ENCODE measurements at places on chromosomes 1 and 21.
A peak's percentile ranks its signal among the peaks of the same experiment; 100 is the strongest.

- no peak for DNase-seq
These were observed 155.3 kb downstream of the DISC1 start for GRCh38 chr1:231781892-231782291.

- DNase-seq, result no peak
These were observed 36.4 kb downstream of the SMG7 start for GRCh38 chr1:183508694-183509093.

GRCh38 chr1:29806646-29807319 lies 570.5 kb downstream of the PTPRU start:
- no peak for DNase-seq

DNA sequence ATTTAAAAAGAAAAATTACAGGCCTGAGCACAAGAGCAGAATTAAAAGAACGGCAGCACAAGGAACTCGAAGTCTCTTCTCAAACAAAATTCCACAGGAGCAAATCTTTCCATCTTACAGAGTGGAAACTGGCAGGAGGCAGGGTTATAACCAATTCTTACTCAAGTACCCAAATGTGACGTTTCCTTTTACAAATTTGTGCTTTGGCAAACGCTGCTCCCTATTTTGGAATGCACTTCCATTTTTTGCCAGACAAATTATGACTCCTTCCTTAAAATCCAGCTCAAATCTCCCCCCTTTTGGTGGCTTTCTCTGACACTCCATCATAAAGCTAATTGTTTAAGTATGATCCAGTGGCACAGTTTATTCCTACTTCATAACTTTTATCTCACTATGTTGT lies 7.8 kb downstream of the ERI3 start:
- DNase-seq, result no peak

- no peak for DNase-seq
These were observed 93.4 kb upstream of the CASZ1 start for GRCh38 chr1:10889650-10890353.

GRCh38 chr1:149972547-149972946 lies 35.9 kb upstream of the MTMR11 start:
- no peak for DNase-seq

DNA sequence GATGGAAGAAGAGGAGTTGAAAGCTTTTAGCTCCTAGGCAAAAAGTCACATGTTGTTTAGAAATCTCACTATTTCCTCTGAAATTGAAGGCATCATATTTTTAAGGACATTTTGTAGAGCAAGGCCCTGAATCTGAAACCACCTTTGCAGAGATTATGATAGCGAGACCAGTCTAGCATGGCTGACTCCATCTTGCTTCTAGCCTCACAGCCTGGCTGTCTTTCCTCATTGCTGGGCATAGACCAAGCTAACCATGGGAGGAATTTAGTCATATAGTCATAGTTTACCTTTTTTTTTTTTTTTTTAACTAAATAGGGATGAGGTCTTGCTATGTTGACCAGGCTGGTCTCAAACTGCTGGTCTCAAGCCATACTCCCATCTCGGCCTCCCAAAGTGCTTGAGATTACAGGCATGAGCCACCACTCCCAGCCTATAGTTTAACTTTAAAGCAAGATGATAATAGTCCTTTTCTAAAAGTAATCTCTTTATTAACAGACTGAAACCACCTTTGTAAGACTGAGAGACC lies 42.2 kb upstream of the ZNF326 start:
- no peak for DNase-seq

DNA sequence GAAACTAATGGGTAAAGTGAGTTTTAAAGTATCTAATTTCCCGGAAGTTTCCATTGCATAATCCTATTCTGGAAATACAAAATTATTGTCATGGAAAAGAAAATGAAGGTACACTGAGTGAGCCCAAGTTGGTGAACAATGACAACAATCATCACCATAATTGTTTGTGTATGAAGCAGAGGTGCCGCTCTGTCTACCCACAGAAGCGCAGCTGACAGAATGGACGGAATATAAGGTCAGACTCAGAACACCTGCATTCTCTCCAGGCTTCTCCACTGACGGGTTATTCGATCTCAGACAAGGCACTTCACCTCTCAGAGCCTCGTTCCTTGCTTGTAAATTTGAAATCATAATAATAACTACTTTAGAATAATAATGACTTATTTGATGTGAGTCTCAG lies 99.1 kb upstream of the NGF start:
- no peak for DNase-seq

- no peak for DNase-seq
These were observed 1359.1 kb upstream of the ADGRL2 start for GRCh38 chr1:80441664-80442063.

GRCh38 chr1:3028531-3029282 lies 7.4 kb downstream of the ACTRT2 start:
- DNase-seq, result no peak

- DNase-seq, result no peak
These were observed 91.5 kb downstream of the MRPL37 start for GRCh38 chr1:54291276-54292001.

- DNase-seq, result no peak
These were observed 23.7 kb downstream of the RWDD3 start for GRCh38 chr1:95257758-95258157.

GRCh38 chr1:208113011-208113410 lies 131.2 kb downstream of the PLXNA2 start:
- no peak for DNase-seq

- peak; percentile 43 for DNase-seq
These were observed 648 bp downstream of the ATP5PF start for GRCh38 chr21:25733859-25734653.

DNA sequence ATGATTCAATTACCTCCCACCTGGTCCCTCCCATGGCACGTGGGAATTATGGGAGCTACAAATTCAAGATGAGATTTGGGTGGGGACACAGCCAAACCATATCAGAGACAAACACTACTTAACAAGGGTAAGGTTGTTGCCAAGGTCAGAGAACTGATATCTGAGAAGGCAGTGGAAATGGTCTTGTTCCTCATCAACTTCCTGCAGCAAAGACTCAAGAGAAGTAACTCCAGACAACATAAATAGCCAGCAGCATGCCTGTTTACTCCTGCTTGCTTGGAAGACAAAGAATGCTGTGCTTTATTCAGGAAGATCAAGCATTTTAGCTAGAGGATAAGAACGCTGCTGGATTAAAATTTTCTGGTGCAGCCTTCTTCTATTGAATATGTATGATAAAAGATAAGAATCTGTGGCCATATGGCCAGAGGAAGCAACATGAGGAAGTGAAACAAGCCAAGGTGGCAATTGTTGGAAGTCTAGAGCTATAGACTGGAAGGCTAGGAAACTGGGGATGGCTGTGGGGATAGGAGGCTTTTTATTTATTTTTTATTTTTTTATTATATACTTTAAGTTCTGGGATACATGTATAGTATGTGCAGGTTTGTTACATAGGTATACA lies 36.4 kb downstream of the DDAH1 start:
- DNase-seq, result no peak

- no peak for DNase-seq
These were observed 471.3 kb downstream of the PLA2G4A start for GRCh38 chr1:187300081-187300480.

DNA sequence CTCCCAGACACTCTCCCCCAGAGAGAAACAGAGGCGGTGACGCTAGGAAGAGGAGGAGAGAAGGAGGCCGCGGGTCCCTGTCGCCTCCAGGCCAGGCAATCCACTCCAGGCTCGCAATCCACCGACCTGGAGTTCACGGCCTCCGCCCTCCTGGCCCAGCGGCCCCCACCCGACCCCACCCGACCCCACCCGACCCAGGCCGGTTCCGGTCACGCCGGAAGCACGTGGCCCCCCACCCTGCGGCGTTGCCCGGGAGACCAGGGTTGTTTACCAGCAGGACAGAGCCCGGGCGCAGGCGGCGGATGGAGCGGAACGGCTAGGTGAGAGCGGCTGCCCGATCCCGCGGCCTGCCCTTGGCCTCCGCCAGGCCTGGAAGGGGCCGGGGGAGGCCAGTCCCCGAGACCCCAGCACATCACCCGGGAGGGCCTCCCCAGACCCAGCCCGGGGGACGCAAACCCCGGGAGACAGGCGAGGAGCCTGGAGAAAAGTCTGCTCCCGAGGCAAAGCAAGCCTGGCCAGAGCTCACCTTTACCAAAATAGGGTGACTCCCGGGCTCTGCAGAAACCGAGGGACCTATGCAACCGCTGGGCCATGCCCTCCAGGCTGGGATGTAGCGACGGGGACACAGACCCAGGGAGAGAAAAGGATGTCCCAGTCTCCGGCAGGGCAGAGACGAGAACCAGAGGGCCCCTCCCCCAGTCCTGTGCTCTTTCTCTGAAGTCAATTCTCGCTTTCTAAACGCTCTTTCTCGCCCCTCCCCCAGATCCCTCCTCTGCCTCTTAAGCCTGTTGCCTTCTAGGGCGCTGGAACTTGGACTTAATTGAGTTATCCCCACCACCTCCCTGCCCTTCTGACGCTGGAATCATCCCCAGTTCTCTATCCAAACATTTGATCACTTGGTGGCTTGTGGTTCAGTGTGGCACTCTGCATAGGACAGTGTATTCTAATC lies at the start of the genes PLA2G2C and UBXN10:
Gene PLA2G2C, minus strand, starts transcription at position 685 of the 949 bp plus-strand sequence. CDS start 9,155 bp downstream, outside the sequence.
Gene UBXN10, plus strand, starts transcription at position 263 of the 949 bp plus-strand sequence. CDS start 4,466 bp downstream, outside the sequence.
- DNase-seq, result peak; percentile 75

DNA sequence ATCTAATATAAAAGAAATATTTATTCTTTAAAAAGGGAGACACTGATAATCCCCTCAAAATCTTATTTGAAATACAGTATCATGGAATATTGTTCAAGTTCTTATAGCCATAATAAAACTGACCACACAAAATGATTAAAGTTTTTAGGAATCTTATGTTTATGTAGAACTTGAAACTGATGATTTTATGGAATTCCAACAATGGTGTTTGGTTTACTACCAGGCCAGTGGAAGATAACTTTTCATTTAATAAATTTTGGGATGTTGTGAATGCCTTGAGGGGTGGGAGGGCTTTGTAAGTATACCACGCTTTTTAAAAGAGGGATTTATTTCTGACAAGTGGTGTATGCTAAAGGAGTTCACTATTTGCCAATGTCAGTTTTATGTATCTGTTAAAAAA lies 87.7 kb downstream of the RAB3GAP2 start:
- no peak for DNase-seq

DNA sequence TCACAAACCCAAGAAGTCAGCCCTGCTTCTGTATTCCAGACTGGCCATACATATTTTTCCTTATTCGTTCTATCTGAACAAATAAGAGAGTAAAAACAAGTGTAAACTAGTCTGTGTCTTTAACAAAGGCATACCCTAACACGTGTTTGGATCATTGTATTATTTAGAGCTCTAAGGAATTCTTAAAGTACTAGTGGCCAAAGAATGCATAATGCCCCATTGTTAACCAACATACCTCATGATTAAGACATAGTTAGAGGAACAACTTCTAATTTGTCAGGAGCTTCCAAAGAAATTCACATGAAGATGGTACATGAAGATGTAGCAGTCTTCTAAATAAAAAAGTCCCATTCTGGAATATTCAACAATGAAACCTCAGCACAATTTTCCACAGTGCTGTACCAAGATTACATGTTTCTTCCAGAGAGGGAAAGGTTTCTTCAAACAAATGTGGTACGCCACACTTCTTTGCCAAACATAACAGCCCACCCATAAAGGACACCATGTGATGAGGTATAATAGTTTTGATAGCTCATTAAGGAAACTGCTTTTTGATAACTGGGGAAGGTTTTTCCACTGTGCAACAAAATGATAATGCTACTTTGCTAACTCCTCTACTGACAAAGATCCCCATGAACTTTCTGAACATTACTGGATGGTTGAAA lies 5.0 kb downstream of the PALMD start:
- DNase-seq, result no peak

GRCh38 chr1:190138702-190139101 lies 339.0 kb downstream of the BRINP3 start:
- DNase-seq, result no peak

GRCh38 chr1:16920951-16921350 lies 780 bp upstream of the CROCC start:
- no peak for DNase-seq

GRCh38 chr1:212162635-212163034 lies 122.6 kb upstream of the PPP2R5A start:
- DNase-seq, result peak; percentile 23

- no peak for DNase-seq
These were observed 572.0 kb downstream of the PTPRU start for GRCh38 chr1:29808141-29808995.

GRCh38 chr1:36248250-36248894 lies 24.1 kb downstream of the THRAP3 start:
- DNase-seq, result no peak

GRCh38 chr1:61898658-61899057 lies 156.4 kb downstream of the PATJ start:
- no peak for DNase-seq

DNA sequence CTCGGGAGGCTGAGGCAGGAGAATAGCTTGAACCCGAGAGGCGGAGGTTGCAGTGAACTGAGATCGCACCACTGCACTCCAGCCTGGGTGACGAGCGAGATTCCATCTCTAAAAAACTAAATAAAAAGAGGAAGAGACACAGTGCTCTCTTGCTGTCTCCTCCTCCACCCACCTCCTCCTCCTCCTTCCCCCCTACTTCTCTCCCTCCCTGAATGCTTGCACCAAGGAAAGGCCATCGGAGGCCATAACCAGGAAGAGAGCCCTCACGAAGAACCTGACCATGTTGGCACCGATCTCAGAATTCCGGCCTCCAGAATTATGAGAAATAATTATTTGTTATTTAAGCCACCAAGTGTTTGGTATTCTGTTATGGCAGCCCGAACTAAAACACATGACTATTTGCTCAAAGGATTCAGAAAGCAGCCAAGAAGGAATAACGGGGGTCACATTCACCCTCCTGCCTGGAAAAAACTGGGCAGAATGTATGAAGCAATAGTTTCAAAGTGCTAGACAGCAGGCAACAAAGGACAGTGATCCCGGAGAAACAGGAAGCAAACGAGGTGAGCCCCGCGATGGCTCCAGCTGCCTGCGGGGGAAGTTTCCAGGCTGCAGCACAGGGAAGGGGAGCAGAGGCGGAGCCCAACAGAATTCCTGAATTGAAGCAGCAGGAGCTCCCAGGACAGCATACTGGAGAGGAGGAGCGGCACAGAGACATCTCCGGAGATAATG lies 35.8 kb downstream of the LDLRAD1 start:
- DNase-seq, result no peak

DNA sequence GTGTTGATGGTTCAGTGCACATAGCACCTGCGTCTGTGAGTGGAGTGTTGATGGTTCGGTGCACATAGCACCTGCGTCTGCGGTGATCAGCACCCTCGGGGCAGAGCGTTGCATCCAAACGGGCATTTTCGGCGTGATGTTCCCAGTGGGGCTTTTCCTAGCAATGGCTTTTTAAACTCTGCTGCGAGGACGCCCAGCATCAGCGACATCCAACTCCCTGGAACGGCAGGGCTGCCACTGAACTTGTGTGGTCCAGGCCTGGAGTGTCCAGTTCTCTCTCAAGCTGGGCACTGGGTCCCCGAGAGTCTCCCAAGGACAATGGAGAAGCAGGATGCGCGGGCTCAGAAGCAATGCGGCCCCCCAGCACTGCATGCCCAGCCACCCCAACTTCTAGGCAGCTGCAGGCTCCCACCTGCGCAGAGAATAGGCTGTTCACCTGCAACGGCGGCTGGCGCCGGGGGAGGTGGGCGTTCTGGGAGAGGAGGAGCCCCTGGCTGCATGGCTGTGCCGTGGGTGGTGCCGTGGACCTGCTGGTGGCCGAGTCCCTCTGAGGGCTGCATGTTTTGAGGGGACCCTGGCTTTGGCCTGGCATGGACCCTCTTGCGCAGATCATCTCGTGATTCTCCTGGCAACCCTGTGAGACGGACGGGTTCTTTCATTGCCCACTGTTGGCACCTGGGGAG lies 10.1 kb upstream of the C1orf174 start:
- DNase-seq, result no peak

Data from stimulated activated CD4-positive, alpha-beta T cell treated with anti-CD3 and anti-CD28 coated beads, Interleukin-4, amount 100 ng/mL, for 24 hours (primary cell).